Osteocyte (in vitro differentiated cells): ENCODE measurements at places on chromosomes 1 and 21. TPM values are rescaled to one million over a fixed set of nuclear protein-coding genes. Genes with fewer than 3 reads are reported as not detected.

DNA sequence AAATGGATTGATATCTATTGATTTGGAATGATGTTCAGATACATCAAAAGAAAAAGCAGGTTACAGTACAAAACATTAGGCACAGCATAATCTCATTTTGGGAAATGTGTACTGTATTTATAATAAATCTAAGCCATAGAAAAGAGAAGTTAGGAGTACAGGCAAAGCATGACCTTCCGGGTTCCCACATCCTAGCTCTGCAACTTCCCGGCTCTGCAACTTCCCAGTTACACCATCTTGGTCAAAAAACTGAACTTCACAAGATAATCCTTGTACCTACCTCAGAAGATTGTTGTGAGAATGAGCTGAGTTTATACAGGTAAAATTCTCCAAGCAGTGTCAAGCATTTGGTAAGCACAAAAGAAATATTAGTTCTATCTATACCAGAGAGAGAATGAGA is 21.7 kb upstream of the SLC44A3 start:
- H3K4me1 ChIP-seq: peaks cover 37% of the 10 kb centered on the region
- no peaks in the 10 kb centered on the region for H3K27me3 ChIP-seq
- no peak for DNase-seq

DNA sequence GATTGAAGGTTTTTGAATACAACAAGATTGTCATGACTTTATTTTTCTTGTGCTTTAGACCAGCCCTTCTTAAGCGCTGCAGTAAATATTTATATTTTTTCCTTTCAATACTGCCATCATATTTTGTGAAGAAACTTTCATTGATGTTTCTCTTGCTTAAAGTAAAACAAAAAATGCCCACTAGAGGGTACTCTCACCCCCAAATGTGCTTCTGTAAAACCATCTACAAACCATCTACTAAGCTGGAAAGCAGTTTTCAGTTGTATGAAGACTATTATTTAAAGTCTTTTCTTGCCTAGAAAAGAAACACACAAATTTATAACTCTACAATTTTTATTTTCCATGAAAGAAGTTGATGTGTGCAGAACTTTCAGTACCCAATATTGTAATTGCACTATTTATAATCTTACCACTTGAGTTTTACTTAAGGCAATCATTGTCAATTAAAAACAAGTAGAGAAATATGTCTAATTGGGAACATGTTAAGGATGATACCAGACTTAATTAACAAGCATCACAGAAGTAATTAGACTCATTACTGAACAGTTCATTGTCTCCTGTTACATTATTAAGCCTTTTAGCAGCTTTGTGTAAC is 10.7 kb downstream of the LEPR start:
- H3K27ac ChIP-seq: peak overlapping the region; percentile 97
- no peak for DNase-seq
- no peaks in the 10 kb centered on the region for H3K27me3 ChIP-seq
- H3K36me3 ChIP-seq: peaks cover 42% of the 10 kb centered on the region
- H3K4me3 ChIP-seq: no peak overlapping the region

Gene HSD3B2
- total RNA-seq: not detected in 2 replicates

Gene FBXO2
- 1.4 and 2.0 TPM in 2 replicates for total RNA-seq

Gene LGR6
- total RNA-seq: 9.4 and 9.9 TPM in 2 replicates
